ENCODE measurements at places on chromosomes 6 and 20. TPM values are rescaled to one million over a fixed set of nuclear protein-coding genes. Genes with fewer than 3 reads are reported as not detected.

Gene HSPA12B
- polyA plus RNA-seq = 15.7 TPM

Gene NFATC2
- polyA plus RNA-seq = 1.7 TPM

Gene MATN4
- 0.21 TPM for polyA plus RNA-seq

Gene HLA-DOB
- polyA plus RNA-seq = 0.18 TPM

Gene NFKBIL1
- 26.5 TPM for polyA plus RNA-seq

All from renal pelvis (tissue), 12 donors.